ENCODE measurements at places on chromosomes 2 and 18. TPM values are rescaled to one million over a fixed set of nuclear protein-coding genes. Genes with fewer than 3 reads are reported as not detected.

DNA sequence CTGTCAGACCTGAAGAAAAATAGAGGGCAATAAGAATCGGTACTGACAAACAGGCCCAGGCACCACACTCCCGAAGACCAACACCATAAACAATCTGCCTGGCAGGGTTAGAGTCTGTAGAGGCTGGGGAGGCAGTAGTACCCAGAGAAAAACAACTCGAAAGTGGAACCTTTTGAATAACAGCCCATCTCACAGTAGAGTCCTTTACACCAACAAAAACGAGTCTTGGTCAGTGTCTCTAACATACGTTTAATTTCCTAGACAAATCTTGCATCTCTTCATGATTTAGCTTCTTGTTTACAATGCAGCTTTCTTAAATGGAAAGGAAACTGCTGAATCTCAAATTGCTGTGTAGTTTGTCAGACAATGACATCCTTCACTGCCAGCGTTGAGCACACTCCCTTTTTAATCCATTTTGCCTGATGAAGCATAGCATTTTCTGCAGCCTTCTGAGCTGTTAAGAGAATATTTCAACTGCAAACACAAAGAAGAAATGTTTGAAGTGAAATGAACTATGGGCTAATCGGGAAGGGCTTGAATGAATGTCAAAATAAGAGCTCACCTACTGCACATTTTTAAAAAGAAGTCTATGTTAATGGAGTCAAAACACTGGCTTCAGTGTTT, 73.1 kb upstream of the DSG1 start:
- no peak for DNase-seq

The ANKRD62 gene
- 0.06 TPM for polyA plus RNA-seq

The SERPINB11 gene
- polyA plus RNA-seq: not detected

DNA sequence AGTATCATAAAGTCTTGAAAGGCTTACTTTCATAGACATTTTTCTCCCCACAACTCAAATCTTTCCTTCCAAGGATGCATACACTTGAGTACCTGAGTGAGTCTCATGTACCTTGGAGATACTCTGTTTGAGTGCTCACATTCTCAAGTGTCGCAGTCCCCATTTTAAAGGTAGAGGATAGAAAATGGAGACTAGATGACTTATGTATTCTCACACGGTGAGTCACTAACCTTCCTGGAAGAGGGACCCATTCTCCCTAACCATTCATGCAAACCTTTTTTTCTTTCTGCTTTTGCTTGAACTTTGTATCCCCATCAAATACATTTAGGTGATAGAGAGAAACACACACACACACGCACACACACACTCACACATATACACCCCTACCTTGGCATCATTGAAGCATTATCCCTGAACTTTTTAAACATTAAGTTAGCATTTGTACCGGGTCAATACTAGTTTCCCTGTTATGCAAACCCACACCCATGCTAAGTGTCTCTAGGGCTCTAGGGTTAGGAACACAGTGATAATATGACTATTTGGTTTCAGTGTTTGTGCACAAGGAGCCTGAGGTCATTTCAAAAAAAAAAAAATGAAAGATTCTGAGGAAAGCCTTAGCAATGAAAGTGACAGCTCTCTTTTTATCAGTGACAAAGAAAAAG, 236.2 kb downstream of the IKZF2 start:
- DNase-seq: no peak

GRCh38 chr2:165544897-165545296, 75.4 kb downstream of the CSRNP3 start:
- no peak for DNase-seq

DNA sequence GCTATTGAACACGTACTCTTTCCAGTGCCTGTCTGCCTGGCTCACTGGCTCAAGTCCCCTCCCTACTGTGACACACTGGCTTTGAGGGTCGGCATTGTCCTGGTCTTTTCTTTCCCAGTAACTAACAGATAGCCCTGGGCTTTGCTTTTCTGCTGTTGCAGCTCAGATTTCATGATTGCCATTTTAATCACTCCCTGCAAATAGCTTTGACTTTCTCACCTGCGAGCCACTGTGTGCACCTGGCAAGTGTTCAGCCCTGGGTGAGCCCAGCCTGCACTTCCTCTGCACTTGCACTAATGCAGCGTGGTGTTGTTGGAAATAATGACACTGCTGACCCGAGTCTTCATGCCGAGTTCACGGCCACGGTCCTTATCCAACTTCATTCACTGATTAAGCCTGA, 52.9 kb downstream of the DCDC2C start:
- DNase-seq: no peak

GRCh38 chr2:15945909-15946705, 5.8 kb downstream of the MYCN start:
- no peak for DNase-seq

DNA sequence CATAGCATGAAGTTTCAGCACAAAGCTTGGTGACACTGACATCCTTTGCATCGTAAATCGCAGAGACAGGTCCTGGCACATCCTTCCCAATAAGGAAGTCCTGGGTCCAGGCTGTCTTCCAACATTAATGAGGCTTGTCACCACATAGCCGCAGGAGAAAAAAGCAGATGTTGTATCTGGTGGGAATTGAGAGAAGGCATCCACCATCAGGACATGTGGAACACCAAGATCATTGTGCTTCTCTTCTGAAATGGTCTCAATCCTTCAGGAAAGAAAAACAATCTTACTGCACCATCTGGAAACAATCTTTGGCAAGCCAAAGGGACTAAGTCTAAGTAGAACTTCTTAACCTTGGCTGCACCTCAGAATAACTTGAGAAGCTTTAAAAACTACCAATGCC, 119.0 kb upstream of the ARHGAP28 start:
- DNase-seq: no peak

GRCh38 chr2:164008752-164009151, 272.9 kb upstream of the FIGN start:
- no peak for DNase-seq

The ALK gene
- 0.30 TPM for polyA plus RNA-seq

The NDUFB3 gene
- 97.6 TPM for polyA plus RNA-seq

- DNase-seq: no peak
These were observed 269.7 kb upstream of the VRK2 start for GRCh38 chr2:57776916-57777315.

The SP140 gene
- 0.24 TPM for polyA plus RNA-seq

The LIPG gene
- polyA plus RNA-seq: 72.7 TPM

The SERPINB4 gene
- 0.08 TPM for polyA plus RNA-seq

- no peak for DNase-seq
These were observed 60.6 kb downstream of the CAB39 start for GRCh38 chr2:230773039-230773773.

DNA sequence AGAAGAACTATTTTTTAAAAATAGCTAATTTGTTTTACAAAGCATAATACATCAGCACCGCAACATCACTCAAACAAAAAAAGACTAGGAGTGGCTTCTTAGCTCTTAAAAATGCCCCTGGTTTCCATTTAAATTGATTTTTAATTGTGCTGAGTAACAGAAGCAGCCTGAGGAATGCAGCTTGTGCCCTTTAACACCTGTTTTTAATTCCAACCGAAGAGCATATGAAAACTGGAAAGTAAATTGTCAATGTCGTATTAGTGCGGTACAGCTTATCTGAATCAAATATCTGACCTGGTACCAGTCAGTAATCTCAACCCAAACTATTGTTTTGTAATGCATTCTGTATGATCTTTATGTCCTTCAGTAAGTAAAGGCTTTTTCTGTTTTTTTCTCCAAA, 13.2 kb upstream of the CD302 start:
- no peak for DNase-seq

DNA sequence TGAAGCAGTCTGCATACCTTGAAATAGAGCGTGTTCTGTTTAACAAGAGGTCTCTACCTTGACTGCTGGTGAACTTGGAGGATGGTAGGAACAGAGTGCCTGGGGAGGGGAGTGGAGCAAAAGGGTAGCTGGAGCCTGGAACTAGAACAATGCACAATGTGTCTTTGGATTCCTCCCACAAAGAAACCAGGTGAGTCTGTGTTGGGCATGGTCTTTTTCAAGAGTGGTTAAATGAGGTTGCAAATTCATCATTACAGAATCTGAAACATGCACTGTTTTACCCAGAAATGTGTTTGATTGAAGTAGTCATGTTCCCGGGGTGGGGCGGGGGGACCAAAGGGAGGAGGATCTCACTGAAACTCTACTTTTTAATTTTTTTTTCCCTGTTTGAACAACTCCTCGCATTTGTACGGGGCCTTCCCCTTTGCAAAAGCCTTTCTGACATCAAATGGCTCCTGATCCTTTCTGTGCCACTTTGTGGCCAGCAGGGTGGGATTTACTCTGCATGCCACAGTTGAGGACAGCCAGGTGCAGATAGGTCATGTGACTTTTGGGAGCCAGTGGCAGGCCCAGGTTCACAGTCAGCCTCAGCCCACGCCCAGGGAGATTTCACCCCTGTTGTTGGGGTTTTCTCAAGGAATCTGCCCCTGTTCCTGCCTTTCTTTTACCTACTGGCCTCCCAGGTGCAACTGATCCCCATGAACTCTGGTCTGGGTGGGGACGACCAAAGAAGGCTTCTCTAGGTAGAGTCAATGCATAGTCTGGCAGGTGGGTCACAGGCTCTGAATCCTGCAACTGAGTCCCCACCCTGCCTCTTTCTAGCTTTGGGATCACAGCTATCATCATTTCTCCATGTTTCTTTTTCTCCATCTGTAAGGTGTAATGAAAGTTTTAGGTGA, 28.2 kb downstream of the MYCN start:
- no peak for DNase-seq
